ENCODE measurements at places on chromosomes 5 and 9. TPM values are rescaled to one million over a fixed set of nuclear protein-coding genes. Genes with fewer than 3 reads are reported as not detected.

Gene ERCC6L2
- polyA plus RNA-seq, result 22.5 TPM

Gene PURA
- polyA plus RNA-seq, result 2.3 TPM

Gene CSNK1A1
- polyA plus RNA-seq, result 130 TPM

- no peak for DNase-seq
- no peaks in the 10 kb centered on the region for H3K27me3 ChIP-seq
- no peak overlapping the region for H3K4me3 ChIP-seq
- H3K36me3 ChIP-seq, result no peaks in the 10 kb centered on the region
Measured at GRCh38 chr5:143471666-143472464, 68.4 kb upstream of the NR3C1 start.

DNA sequence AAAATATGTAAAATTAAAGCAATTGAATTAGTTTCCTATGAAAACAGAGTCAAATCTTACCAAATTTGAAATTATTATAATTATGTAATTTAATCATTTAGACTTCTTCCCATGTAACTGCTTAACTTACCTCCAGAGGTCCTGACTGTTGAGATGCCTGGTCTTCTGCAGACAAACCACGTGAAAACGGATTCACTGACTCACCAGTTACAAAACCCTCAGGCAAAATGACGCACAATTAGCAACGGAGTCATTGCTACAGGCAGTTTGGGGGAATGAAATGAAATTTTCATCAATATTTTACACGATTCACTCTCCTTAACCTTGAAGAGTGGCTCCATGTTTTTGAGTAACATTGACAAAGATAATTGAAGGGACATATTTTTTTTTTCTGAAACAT is 460.8 kb downstream of the MTRR start:
- no peak overlapping the region for H3K4me3 ChIP-seq
- H3K36me3 ChIP-seq, result no peaks in the 10 kb centered on the region
- no peak overlapping the region for H3K27ac ChIP-seq
- no peak for DNase-seq
- peaks cover 2% of the 10 kb centered on the region for H3K4me1 ChIP-seq

DNA sequence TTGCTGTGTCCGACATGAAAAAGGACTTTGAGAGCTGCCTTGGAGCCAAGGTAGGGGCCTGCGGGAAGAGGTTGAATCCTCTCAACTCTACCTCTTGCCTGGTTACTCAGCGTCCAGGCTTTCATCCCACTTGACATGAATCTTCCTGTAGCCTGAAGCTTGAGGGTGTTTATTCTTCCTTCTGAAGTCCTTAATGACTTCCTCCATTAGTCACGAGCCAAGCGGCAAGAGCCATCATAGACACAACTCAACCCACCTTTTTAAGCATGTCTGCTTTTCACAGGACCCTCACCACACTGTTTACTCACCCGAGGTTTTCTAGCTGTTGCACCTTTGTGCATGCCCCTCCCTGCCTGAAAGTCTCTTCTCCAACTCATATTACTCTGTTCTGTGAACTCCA is 40.2 kb downstream of the ACO1 start:
- peaks cover 8% of the 10 kb centered on the region for H3K36me3 ChIP-seq
- H3K27me3 ChIP-seq, result no peaks in the 10 kb centered on the region
- no peak overlapping the region for H3K27ac ChIP-seq

Data from naive B cell (primary cell).